Lung (tissue), 17 donors: ENCODE measurements at places on chromosomes 3 and 15.
A peak's percentile ranks its signal among the peaks of the same experiment; 100 is the strongest.

DNA sequence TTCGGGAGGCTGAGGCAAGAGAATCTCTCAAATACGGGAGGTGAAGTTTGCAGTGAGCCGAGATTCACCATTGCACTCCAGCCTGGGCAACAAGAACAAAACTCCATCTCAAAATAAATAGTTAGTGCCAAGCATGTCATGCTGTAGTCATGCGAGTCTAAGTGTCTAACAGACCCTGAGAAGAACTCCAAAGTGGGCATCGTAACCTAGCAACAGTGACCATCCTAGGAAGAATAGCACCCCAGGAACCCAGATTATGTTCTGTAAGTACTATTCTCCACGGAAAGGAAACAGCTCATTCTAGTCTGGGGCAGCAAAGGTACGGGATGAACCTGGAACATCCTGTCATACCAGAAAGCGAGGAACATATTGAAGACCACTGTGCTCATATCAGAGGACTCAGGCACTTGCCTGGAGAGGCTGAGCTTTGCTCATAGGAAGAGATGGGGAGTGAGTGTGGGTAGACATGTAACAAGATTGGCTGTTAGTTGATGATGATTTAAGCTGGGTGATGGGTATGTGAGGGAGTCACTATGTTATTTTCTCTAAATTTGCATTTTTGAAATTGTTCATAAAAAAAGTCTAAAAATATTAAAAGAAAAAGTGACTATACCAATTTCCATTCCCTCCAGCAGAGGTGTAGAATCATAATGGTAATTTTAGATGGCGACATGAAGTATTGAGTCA is 31.7 kb downstream of the BCL2L10 start:
- no peaks in the 10 kb centered on the region for H3K4me1 ChIP-seq
- H3K4me3 ChIP-seq, result no peak overlapping the region
- no peaks in the 10 kb centered on the region for H3K27me3 ChIP-seq
- no peak overlapping the region for H3K27ac ChIP-seq
- DNase-seq, result no peak

DNA sequence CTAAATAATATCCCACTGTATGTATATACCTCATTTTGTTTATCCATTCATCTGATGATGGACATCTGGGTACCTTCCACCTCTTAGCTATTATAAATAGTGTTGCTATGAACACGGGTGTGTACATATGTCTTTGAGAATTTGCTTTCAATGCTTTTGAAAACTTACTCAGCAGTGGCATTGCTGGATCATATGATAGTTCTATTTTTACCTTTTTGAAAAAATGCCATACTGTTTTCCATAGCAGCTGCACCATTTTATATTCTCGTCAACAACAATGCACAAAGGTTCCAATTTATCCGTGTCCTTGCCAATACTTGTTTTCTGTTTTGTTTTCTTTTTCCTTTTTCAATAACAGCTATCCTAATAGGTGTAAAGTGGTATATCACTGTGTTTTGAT is 77.1 kb downstream of the PEAK1 start:
- no peak overlapping the region for H3K27ac ChIP-seq
- H3K4me1 ChIP-seq, result peaks cover 11% of the 10 kb centered on the region
- no peaks in the 10 kb centered on the region for H3K36me3 ChIP-seq

DNA sequence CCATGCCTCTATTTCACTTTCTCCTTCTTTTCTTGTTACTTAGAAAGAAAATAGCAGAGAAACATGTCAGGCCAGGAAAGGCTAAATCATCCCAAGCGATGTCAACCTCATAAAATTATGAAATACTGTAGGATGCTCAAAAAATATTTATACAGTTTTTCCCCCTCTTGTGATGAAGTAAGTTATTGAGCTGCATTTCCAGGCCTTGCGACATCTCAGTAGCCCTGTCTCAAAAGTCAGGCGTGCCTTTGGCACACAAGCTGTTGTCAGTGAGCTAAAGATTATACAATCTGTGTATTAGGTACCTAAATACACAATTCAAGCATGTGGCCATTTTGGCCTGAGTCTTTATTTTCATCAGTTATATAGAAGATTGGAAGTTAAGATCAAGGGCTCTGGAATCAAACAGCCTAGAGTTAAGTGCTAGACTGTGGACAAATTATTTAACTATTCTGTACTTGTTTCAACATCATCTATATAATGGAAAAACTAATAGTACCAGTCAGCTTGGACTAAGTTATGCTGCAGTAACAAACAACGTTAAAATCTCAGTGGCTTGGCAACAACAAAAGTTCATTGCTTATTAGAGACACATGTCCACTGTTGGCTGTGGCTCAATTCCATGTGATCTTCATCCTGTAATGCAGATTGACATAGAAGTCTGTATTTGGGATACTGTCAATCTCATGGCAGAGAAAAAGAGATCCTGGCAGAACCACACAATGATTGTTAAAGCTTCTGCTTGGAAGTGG is 406.4 kb upstream of the PROK2 start:
- H3K4me1 ChIP-seq, result peaks cover 5% of the 10 kb centered on the region
- no peak for DNase-seq
- H3K36me3 ChIP-seq, result no peaks in the 10 kb centered on the region
- H3K27me3 ChIP-seq, result no peaks in the 10 kb centered on the region
- no peak overlapping the region for H3K27ac ChIP-seq

GRCh38 chr15:63633312-63633711 is 36.1 kb downstream of the FBXL22 start:
- H3K4me3 ChIP-seq, result no peak overlapping the region
- no peaks in the 10 kb centered on the region for H3K4me1 ChIP-seq
- H3K27me3 ChIP-seq, result no peaks in the 10 kb centered on the region
- no peak overlapping the region for H3K27ac ChIP-seq
- peaks cover 34% of the 10 kb centered on the region for H3K36me3 ChIP-seq

DNA sequence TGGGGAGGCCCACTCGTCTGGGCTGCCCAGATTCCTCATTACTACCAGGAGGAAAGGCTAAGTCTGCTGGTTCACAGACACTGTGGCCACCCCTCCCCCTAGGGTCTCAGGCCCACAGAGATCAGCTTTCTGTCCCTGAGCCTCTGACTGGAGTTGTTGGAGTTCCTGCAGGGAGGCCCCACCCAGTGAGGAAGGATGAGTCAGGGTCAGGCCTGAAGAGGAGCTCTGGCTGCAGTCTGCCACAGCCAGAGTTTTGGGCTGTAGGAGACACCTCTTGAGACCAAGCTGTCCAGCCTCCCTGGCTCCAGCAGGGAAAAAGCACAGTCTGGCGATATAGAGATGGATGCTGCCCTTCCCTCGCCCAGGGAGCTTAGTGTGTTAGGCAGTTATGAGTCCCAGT is 720.9 kb upstream of the SEMA6D start:
- H3K36me3 ChIP-seq, result no peaks in the 10 kb centered on the region
- no peak overlapping the region for H3K27ac ChIP-seq
- no peaks in the 10 kb centered on the region for H3K4me1 ChIP-seq

- no peak overlapping the region for H3K27ac ChIP-seq
- H3K4me1 ChIP-seq, result peaks cover 2% of the 10 kb centered on the region
- DNase-seq, result peak; percentile 82
Measured at GRCh38 chr3:197151580-197151979, 122.0 kb upstream of the MELTF start.

DNA sequence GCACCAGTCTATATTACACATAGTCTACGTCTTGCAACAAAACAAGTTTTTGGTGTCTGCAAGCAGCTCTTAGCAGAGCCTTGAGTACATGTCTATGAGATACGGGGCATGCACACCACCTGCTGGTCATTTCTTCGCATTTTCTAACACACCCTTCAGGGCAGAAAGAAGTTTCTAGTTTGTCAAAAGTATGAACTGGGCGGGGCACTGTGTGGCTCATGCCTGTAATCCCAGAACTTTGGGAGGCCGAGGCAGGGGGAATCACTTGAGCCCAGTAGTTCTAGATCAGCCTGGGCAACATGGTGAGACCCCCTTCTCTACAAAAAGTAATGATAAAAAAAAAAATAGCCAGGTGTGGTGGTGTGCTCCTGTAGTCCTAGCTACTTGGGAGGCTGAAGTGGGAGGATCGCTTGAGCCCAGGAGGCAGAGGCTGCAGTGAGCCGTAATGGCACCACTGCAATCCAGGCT is 64.2 kb upstream of the ARL8B start:
- DNase-seq, result peak; percentile 88
- H3K27me3 ChIP-seq, result no peaks in the 10 kb centered on the region
- no peaks in the 10 kb centered on the region for H3K36me3 ChIP-seq
- H3K4me3 ChIP-seq, result no peak overlapping the region
- no peak overlapping the region for H3K27ac ChIP-seq
